Osteocyte (in vitro differentiated cells): ENCODE measurements at places on chromosomes 2 and 18. TPM values are rescaled to one million over a fixed set of nuclear protein-coding genes. Genes with fewer than 3 reads are reported as not detected.

DNA sequence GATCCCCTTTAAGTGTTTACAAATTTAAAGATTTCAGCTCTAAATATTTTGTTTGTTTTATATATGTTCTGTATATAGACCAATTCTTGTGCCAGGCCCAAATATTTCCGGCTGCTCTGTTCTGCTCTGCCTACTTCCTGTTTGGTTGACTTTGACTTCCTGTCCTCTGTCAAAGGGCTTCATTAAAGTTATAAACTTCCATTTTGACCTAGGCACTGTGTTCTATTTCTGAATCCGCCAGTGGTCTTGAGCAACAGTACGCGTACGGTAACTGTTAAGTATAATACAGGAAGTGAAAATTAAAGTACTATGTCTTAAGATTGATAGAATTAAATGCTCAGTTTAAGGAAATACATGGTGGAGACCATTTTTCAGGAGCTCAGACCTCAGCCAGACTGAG, 13.5 kb upstream of the REL start:
- DNase-seq, result no peak
- no peaks in the 10 kb centered on the region for H3K36me3 ChIP-seq
- H3K4me1 ChIP-seq, result no peaks in the 10 kb centered on the region
- H3K4me3 ChIP-seq, result no peak overlapping the region

DNA sequence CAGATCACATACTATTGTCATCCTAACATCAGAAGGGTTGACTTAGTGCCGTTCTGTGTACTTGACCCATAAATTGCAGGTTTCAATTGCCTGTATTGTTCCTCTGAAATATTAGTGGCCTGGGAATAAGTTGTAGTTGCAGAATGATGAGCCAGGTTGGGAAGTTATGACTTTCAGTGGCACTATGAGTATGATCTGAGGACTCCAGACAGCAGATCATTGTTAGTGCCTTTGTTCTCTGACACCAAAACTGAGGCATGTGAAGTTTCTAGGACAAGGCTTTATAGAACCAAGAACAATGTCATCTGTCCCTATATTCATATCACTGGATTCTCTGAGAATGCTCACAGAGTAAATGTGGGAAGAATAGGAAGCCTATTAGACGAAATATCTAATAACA, 403.7 kb downstream of the STK39 start:
- no peak overlapping the region for H3K4me3 ChIP-seq
- no peak overlapping the region for H3K27ac ChIP-seq
- no peaks in the 10 kb centered on the region for H3K36me3 ChIP-seq
- no peaks in the 10 kb centered on the region for H3K4me1 ChIP-seq

DNA sequence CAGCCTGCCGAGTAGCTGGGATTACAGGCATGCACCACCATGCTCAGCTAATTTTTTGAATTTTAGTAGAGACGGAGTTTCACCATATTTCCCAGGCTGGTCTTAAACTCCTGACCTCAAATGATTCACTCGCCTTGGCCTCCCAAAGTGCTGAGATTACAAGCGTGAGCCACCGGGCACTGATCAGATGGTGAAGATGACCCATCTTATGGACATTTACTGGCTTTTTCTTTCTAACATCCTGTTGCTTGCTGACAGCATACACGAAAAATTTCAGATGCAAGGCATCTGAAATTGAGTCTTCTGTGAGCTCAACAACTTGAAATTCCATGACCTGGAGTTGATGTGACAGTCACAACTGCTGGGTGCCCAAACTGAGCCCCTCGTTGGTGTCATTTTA, 859.5 kb upstream of the CNTNAP5 start:
- no peak overlapping the region for H3K27ac ChIP-seq
- no peak overlapping the region for H3K4me3 ChIP-seq
- no peaks in the 10 kb centered on the region for H3K27me3 ChIP-seq
- no peak for DNase-seq
- no peaks in the 10 kb centered on the region for H3K36me3 ChIP-seq

DNA sequence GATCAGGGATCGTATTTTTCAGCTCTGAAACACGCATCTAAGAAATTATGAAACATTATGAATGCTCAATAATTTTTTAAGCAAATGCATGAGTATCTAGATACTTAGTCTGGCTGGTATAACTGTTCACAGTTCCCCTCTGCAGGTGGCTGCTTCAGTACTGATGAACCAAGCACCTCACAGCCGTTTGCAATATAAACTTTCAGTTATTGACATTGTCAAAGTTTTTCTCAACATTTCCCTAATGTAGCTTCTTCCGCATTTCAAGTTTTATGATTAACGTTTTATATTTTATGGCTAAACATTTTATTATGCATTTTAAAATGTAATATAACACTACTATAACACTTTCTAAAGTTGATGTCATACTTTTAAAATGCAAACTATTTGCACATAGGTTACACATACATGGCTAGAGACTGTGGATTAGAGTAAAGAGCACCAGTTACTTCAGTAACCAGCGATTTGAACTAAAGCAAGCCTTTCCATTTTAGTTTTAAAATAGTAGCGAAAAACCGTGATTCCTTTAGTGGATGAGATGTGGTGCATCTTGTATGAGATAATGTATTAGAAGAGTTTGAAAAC, 495.4 kb downstream of the XIRP2 start:
- H3K4me3 ChIP-seq, result no peak overlapping the region
- no peak overlapping the region for H3K27ac ChIP-seq
- no peaks in the 10 kb centered on the region for H3K27me3 ChIP-seq

GCA gene
- 3.9 and 4.0 TPM in 2 replicates for total RNA-seq

DNA sequence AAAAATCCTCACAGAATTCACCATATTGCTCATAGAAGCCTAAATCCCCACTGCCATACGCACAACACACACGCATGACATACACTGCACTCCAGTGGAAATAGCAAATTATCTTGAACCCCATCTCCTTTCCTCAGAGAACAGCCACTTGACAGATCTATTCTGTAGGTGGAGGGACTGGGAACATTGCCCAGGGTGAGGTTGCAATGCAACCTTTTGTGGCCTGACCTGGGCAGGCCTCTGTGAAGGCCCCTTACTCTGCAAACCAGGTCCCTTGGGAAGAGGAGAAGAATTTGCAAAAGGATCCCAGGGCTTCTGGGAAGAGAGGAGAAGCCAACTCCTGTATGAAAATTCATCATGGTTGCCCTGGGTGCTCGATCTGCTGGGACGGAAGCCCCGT, 51.9 kb downstream of the SDC1 start:
- no peak for DNase-seq
- H3K4me3 ChIP-seq, result no peak overlapping the region
- no peaks in the 10 kb centered on the region for H3K36me3 ChIP-seq
- H3K4me1 ChIP-seq, result no peaks in the 10 kb centered on the region
- no peak overlapping the region for H3K27ac ChIP-seq
- H3K27me3 ChIP-seq, result no peaks in the 10 kb centered on the region

DNA sequence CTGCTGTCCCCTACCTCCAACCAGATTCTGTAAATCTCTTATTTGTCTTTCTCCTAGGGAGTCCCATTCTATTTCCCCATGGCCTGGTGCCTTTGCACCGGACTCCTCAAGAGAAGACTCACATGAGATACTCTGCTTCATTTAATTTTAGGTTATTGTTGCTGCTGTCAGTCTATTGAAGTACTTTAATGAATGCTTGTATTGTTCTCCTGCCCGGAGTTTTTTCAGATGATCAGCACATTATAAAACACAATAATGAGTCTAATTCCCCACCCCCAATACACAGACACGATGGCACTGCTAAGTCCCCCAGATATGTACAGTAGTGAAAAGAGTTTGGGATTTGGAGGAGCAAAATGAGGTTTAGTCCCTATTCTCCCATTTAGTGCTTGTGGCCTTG, 58.9 kb downstream of the HAUS1 start:
- no peak overlapping the region for H3K4me3 ChIP-seq
- no peak for DNase-seq
- H3K36me3 ChIP-seq, result no peaks in the 10 kb centered on the region
- H3K27me3 ChIP-seq, result no peaks in the 10 kb centered on the region
- H3K27ac ChIP-seq, result no peak overlapping the region

DNA sequence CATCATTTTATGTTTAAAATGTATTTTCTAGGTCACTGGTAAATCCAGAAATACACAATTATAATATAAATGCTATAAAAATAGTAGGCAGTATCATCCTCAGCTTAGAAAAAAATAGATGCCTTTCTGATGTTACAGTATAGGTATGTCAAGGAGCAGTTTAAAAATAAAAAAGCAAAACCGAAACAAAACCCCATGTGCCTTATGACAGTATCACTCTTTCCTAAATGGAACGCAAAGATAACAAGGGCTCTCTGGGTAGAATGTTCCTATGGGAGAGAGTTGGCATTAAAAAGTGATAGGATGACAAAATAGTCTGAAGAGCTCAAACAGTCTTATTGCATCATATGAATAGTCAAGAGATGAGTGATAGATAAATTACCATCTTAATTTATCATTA, 172.1 kb downstream of the DSC3 start:
- H3K27me3 ChIP-seq, result no peaks in the 10 kb centered on the region
- H3K27ac ChIP-seq, result no peak overlapping the region
- H3K36me3 ChIP-seq, result no peaks in the 10 kb centered on the region
- no peak overlapping the region for H3K4me3 ChIP-seq

MATN3 gene
- 12.2 and 12.8 TPM in 2 replicates for total RNA-seq

VIL1 gene
- total RNA-seq, result 0.57 TPM in 1 of 2 replicates, not detected in the other

- no peak for DNase-seq
- H3K4me3 ChIP-seq, result no peak overlapping the region
- no peaks in the 10 kb centered on the region for H3K4me1 ChIP-seq
- no peak overlapping the region for H3K27ac ChIP-seq
- no peaks in the 10 kb centered on the region for H3K27me3 ChIP-seq
- no peaks in the 10 kb centered on the region for H3K36me3 ChIP-seq
Observed at GRCh38 chr2:35960596-35960995, 395.0 kb upstream of the CRIM1 start.

RNU2-63P gene
- 4.7 TPM in 1 of 2 replicates, not detected in the other for total RNA-seq

FKBP1B gene
- total RNA-seq, result 12.6 and 12.7 TPM in 2 replicates

ACVR1C gene
- total RNA-seq, result 0.08 and 0.16 TPM in 2 replicates

DSG4 gene
- not detected in 2 replicates for total RNA-seq

GRCh38 chr2:106530866-106531265, 43.7 kb downstream of the CD8B2 start:
- peaks cover 46% of the 10 kb centered on the region for H3K27me3 ChIP-seq
- H3K4me1 ChIP-seq, result peaks cover 6% of the 10 kb centered on the region
- no peak overlapping the region for H3K27ac ChIP-seq

DNA sequence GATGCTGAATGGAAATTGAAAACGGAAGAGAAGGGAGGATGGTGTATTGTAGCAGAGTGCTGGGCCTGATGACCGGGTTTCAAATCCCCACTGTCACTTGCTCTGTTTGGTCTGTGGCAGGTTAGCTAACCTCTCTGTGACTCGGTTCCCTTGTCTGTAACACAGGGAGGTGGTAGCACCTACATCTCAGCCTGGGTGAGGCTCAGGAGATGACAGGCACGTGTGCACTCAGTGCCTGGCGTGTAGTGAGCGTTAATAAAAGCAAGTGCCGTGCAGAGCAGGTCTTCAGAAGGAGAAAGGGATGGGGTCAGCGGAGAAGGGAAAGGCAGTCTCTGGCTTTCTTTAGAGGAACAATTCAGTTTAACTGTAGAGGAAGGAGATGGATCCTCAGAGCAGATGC, 125.5 kb upstream of the SMIM21 start:
- peaks cover 17% of the 10 kb centered on the region for H3K27me3 ChIP-seq
- H3K4me1 ChIP-seq, result no peaks in the 10 kb centered on the region
- H3K27ac ChIP-seq, result no peak overlapping the region

DNA sequence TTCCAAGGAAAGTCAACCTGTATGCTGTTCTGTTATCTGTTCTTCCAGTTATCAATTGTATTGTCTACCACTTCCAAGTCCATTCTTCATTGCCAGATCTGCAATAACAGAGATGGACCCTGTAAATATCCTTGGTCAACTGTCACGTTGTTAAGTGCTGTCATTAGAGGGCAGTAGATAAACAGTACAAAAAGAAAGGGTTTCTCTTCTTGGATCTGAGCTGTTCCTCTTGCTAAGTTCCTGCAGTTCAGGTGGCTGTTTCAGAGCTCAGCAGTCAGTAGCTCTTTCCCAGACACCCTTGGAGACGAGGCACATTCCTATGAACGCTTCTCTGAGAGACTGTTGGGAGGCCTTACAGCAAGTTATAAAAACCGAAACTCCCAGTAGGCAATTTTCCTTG, 957.1 kb upstream of the CHAC2 start:
- no peak overlapping the region for H3K27ac ChIP-seq
- H3K4me3 ChIP-seq, result no peak overlapping the region
- no peak for DNase-seq
- no peaks in the 10 kb centered on the region for H3K36me3 ChIP-seq
- no peaks in the 10 kb centered on the region for H3K4me1 ChIP-seq
- no peaks in the 10 kb centered on the region for H3K27me3 ChIP-seq

EGR4 gene
- total RNA-seq, result not detected in 2 replicates

DNA sequence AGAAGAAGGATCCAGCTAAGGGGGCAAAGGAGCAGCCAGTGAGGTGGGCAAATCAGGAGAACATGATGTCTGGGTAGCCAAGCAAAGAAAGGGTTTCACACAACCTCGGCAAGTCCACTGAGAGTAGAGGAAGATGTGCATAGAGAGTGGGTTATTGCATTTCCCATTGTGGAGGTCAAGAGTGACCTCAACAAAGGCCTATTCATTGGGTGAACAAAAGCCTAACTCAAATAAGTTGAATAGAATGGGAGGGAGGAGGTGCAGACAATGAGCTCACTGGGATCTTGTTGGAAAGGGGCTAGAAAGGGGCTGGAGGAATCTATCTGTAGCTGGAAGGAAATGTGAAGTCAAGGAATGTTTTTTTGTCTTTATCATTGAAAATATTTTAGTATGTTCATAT, 14.0 kb upstream of the PDCL3 start:
- no peak overlapping the region for H3K4me3 ChIP-seq
- H3K27ac ChIP-seq, result no peak overlapping the region
- no peaks in the 10 kb centered on the region for H3K36me3 ChIP-seq

DNA sequence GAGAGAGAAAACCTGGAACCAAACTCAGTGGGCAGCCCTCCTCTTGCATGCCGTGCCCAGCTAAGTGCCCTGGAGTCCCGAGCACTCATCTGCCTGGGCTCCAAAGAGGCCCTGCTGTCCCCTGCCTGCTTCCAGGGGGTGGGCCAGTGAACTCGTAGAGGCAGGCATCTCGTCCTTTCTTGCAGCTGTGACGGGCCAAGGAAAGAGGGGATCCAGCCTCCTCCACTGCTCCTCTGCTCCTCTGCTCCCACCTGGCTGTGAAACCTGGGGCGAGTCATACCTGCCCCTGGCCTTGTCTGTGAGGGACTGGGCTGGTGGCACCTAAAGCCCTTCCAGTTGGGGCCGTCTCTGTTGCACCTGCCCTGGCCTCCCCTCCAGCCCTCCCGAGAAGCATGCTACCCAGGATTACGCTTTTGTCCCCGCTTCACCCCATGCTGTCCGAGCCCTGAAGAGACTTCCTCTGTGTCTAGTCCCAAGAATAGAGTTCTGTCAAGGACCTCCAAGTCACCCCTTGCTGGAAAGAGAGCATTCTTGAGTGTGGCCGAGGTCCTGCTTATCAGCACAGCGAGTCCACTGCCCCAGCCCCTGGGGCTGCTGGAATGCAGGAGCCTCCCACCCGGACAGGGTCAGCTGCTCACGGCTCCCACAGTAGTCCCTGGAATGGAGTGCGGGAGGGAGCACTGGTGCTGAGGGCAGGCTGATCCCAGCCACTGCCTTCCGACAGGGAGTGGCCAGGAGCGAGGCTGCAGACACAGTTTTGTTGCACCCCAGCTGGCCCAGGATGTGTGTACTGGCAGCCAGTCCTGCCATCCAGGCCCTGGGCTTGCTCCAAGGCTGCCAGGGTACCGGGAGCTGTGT, 14.3 kb downstream of the KCNK3 start:
- no peaks in the 10 kb centered on the region for H3K36me3 ChIP-seq
- peaks cover 63% of the 10 kb centered on the region for H3K4me1 ChIP-seq
- DNase-seq, result no peak
- peaks cover 6% of the 10 kb centered on the region for H3K27me3 ChIP-seq
- no peak overlapping the region for H3K4me3 ChIP-seq

GRCh38 chr2:138757384-138757783, 22.8 kb downstream of the NXPH2 start:
- no peak overlapping the region for H3K27ac ChIP-seq
- H3K27me3 ChIP-seq, result no peaks in the 10 kb centered on the region
- H3K36me3 ChIP-seq, result no peaks in the 10 kb centered on the region
- H3K4me3 ChIP-seq, result no peak overlapping the region
- H3K4me1 ChIP-seq, result no peaks in the 10 kb centered on the region
